Right kidney (tissue), 9 donors: ENCODE measurements at places on chromosomes 2 and 18.

GRCh38 chr18:2431806-2432205 is 139.5 kb downstream of the METTL4 start:
- DNase-seq: no peak

- no peak for DNase-seq
Observed at GRCh38 chr2:239966029-239966852, 58.9 kb downstream of the NDUFA10 start.

DNA sequence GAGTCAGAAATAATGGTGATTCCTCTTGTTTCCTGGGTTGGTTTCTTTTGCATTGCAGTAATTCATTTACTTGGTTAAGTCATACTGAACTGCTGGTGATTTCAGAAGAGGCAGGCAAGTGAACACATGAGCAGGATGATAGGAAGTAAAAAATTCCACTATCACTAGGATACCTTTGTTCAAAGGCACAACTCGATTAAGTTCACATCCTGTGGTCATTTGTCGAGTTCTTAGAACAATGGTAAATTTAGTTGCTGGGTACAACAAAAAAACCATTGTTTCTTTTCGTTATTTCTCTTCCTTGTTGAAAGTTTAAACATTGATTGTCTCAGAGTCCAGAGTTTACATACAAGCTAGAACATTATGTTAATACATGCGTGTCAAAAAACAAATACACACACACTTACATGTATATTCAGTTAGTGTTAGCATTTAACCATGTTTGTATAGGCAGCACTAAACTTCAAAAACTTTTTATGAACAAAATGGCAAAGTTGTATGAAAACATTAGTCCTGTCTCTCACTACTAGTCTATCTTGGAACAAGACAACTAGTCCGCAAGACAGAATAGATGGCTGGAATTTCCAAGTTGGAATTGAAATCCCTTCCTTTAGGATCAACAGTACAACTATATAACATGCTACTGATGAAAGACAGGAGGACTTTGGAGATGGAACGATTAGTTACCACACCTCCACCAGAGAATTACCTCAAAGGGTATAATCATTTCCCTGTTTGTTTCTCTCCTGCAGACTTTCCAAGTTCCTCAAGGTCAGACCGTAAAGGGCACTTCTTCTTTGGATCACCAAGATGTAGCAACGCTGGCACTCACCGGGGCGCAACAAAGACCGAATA is 26.2 kb downstream of the STK39 start:
- no peak for DNase-seq

DNA sequence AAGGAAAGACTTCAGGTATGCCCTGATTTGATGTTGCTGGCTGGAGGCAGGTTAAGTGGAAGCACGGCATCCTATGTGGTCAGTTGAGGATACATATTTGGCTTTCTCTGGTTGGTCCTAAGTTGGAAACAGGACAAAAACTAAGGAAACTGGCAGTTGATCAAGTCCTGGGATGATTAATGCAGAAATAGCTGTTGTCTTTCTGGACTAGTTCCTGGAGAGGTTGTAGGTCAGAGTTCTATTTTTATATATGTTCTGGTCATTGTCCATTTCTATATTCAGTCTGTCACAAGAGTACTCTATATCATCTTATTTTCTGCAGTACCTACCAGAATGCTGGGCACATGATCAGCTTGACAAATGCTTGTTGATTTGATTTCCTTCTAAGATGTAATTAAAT is 4.0 kb upstream of the SLC35F5 start:
- no peak for DNase-seq

GRCh38 chr18:56891870-56892269 is 240.7 kb downstream of the WDR7 start:
- DNase-seq: no peak

- no peak for DNase-seq
Observed at GRCh38 chr2:172834881-172835280, 99.2 kb downstream of the RAPGEF4 start.

GRCh38 chr18:39434223-39434920 is 1868.8 kb upstream of the CELF4 start:
- DNase-seq: no peak

- DNase-seq: no peak
Observed at GRCh38 chr2:47346107-47346506, 56.8 kb upstream of the MSH2 start.

DNA sequence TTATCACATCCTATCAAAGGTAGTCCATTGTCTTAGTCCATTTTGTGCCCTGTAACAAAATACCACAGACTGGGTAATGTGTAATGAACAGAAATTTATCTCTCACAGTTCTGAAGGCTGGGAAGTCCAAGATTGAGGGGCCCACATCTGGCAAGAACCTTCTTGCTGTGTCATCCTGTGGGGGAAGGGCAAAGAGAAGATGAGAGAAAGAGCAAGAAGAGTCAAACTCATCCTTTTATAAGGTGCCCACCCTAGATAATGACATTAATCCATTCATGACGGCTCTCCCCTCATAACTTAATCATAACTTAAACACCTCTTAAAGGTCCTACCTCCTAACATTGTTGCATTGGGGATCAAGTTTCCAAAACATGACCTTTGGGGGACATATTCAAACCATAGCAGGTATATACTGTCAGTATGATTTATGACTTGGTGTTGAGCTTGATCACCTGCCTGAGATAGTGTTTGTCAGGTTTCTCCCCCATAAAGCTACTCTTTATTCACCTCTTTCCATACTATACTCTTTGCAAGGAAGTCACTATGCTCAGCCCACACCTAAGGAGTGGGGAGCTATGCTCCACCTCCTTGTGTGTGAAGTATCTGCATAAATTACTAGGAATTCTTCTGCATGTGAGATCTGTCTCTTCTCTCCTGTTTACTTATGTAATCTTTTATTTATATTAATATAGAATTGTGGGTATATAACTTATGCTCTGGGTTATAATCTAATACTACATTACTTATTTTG is 5.2 kb upstream of the MAP3K2 start:
- DNase-seq: no peak

- no peak for DNase-seq
Observed at GRCh38 chr18:57035590-57035989, 111.3 kb upstream of the BOD1L2 start.

DNA sequence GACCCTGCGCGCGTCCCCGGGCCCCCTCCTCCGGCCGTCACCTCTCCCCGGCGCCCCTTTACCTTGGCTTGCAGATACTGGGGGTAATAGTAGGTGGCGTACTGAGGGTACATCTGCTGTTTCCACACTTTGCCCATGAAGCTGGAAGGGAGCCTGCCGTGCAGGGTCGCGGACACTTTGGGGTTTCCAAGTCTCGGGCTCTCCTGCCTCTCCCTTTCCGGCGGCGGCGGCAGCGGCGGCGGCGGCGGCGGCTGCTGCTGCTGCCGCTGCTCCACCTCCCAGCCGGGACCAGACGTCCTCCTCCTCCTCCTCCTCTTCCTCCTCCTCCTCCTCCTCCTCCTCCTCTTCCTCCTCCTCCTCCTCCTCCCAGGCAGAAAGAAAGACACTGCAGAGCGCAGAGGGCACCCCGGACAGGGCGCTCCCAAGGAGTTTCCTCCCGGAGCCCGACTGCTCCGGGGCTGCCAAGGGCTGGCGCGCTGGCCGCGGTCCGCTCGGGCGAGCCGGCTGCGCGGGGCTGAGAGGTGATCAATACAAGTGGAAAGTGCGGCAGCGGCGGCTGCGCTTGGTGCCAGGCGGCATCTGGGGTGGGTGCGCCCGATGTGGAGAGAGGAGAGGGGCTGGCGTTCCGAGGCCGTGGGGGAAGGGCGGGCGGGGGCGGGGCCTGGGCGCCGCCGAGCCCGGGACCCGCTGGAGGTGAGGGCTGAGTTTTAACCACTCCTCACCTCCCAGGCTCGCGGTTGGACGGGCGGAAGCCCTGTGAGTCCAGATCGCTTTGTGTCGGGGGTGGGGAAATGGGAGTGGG is at the start of gene RBMS1:
Gene RBMS1 (minus strand): TSS at position 581 of the 802 bp plus-strand sequence. CDS start 444 bp downstream, at position 137.
- DNase-seq: peak; percentile 79

DNA sequence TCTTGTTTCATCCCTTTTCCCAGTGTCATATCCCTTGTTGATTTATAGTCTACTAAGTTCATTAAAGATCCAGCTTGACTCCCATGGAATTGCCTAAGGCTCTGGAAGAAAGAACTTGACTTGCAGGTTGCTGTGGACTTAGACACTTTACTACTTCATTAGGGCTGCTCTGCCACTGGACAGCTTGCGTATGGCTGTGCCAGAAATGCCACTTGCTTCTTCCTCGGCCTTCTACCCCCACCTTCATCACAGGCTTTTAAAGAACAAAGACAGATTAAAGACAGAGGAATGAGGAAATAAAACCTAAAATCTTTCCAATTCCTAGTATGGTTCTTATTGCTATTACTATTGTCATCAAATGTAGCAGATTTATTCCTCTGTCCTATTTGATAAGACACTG is 591.7 kb downstream of the BCL11A start:
- DNase-seq: no peak

DNA sequence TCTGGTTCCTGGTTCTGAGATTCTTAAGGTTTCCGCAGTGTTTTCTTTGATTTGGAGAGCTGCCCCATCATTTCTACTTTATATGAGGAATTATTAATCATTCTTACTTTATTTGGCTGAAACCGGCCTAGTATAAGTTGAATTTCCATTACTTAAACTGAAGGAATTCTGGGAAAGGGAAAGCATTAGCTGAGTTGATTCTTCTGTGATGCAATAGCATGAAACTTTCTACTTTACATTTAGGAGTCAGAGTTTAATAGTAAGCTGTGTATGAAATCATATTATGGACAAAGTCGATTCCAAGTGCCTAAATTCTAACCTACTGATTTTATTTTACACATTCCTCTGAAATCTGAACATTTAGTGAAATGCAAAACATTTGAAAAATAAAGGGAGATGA is 1269.7 kb upstream of the ZEB2 start:
- no peak for DNase-seq

DNA sequence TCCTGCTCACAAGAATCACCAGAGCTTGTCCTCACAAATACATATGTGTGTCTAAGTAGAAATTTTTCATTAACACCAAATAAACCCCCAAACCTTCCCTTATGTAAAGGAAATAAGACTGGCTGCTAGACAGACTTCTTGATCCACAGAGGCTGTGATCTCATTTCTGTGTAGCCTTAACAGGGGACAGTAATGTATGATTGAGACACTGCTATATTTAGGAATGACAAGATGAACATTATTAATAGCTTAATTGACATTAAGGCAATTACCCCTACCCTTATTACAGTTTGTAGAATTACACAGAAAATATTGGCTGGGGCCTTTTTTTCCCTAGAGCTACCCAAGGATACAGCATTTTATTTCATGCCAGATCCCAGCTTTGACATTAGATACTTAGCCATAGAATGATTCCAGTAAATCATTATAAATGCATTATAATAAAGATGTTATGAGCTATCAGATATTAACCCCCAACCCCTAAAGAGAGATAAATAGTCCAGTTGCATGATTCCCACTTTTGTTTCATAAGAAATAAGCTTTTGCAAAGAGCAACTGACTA is 392.1 kb upstream of the HNRNPA3 start:
- no peak for DNase-seq

GRCh38 chr18:56873441-56874140 is 222.4 kb downstream of the WDR7 start:
- no peak for DNase-seq

- DNase-seq: no peak
Observed at GRCh38 chr2:240532031-240532775, 25.6 kb downstream of the ANKMY1 start.

- no peak for DNase-seq
Observed at GRCh38 chr2:200863782-200864175, 679 bp downstream of the CLK1 start.

GRCh38 chr2:42048299-42049220 is 739 bp downstream of the PKDCC start:
- peak; percentile 61 for DNase-seq

DNA sequence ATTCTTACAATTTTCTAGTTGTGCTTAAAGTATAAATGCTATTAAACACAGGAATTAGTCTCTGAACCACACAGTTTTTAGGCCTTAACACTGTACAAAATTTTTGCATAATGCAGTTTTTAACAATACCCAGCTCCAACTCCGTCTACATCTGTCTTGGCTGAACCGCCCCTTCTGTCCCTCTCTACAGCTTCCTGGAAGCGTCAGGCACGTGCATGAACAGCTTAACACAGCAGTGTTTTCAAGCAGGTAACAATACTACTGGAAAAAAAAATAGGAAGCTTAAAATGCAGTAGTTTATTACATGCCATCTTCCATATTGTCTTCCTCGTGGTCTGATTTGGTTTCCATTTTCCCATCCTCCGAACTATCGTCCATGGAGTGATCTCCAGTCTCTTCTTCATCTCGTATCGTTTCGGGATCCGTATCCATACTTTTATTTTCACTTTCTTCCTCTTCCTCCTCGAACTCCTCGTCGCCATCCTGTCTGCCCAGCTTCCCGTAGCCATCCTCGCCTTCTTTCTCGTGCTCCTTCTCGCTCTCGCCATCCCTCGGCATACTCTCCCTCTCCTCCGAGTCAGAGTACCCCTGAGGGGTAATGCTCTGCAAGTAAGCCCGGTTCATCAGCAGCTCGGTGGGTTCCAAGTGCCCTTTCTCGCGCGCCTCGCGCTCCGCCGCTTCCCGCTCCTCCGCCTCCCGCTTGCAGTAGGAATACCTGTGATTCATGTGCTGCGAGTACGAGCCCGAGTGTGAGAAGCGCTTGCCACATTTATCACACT is 130.6 kb downstream of the ZEB2 start:
- peak; percentile 34 for DNase-seq

DNA sequence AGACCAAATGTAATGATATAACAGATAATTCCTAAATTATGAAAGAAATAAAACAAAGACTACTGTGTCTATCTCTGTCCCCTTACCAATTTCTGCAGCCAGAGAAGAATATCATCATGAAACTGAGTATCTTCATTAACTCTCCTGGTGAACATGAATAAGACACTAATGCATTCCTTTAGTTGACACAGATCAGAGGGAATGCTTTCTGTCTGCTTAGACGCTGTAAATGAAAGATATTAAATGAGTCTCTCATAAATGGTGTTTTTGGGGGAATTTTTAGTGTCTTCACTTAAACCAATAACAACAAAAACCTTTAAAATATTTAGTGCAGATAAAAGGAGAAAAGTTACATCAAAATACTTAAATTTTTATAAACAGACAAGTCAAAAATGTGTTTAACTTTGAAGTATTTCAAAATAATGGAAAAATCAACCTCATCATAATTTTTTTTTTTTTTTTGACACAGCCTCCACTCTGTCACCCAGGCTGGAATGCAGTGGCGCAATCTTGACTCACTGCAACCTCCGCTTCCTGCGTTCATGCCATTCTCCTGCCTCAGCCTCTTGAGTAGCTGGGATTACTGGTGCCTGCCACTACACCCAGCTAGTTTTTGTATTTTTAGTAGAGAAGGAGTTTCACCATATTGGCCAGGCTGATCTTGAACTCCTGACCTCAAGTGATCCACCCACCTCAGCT is 16.0 kb downstream of the EPG5 start:
- no peak for DNase-seq
